ENCODE measurements at places on chromosomes 4 and X.

DNA sequence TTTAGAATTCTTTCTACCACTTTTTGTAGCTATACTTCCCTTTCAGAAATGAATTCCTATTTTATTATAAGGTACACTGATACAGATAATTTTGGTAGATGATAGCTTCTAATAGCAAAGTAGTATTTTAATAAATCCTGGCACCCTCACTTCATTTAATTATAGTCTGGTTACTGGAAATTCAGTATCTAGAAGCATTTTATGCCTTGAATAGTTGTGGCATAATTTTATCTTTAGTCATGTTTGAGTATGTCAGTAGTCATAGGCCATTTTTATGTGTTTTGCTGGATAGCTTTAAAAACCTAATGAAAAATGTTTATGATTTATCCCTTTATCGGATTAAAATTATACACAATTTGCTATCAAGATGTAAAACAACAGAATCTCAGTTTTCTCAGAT is 92.3 kb downstream of the DIAPH2 start:
- no peak for DNase-seq

DNA sequence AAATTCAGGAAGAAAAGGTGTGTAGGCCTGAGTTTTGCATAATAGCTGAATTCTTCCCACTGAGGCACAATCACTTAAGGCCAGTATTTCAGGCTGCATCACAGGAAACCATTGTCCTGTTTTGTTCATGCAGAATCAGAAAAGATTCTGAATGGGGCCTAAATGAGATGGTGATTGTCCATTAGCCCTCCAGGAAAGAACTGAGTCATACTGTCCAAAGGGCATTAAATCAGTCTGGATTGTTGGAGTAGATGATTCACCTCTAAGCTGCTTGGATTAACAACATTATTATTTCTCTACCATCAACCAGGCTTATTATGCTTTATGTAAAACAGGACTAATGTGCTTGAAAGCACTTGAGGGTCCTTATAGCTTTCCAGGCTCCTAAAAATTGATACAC is 36.2 kb downstream of the CT47B1 start:
- DNase-seq, result no peak

GRCh38 chr4:2617955-2618354 is 81.5 kb downstream of the FAM193A start:
- peak; percentile 9 for DNase-seq

DNA sequence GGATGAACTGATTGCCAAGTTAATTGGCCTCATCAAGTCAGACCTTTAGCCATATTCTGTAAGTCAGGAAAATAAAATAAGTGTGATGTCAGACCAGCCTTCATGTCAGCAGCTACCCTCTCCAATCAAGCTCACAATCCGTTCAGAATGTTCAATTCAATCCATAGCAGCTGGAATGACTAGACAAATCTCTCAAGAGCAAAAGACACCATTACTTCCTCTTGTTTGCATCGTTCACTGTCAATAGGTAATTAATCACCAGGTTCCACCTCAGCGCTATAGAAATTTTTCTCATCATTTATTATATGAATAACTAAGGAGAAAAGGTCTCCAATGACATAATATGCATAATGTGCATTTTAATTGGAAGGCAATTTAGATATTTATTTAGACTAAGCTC is 321.0 kb upstream of the GRIA3 start:
- DNase-seq, result no peak

GRCh38 chrX:94123062-94123461 is 449.1 kb downstream of the FAM133A start:
- no peak for DNase-seq

DNA sequence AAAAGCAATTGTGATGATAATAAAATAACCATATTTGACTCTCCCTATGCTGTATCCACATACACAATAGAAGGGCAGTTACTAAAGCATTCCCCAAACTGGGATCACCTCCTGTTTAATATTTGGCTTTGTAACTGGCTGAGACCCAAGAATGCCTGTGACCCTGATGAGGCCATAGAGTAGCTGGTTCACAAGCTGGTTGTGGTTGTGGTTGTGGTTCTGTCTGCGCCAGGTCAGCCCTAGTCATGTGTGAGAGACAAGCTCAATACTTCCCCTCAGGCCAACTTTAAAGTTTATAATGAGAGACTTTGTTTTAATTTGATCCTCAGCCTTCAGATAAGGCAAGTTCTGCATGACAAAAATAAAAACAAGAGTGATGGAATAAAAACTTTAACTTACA is 209.9 kb downstream of the PARM1 start:
- DNase-seq, result no peak
